ENCODE measurements at places on chromosomes 6 and 20. TPM values are rescaled to one million over a fixed set of nuclear protein-coding genes. Genes with fewer than 3 reads are reported as not detected.

- DNase-seq, result no peak
Observed at GRCh38 chr6:347232-347631, 44.3 kb upstream of the IRF4 start.

- no peak for DNase-seq
Observed at GRCh38 chr6:15495375-15495901, 167.4 kb downstream of the DTNBP1 start.

- no peak for DNase-seq
Observed at GRCh38 chr20:20580139-20580538, 132.3 kb downstream of the RALGAPA2 start.

DNA sequence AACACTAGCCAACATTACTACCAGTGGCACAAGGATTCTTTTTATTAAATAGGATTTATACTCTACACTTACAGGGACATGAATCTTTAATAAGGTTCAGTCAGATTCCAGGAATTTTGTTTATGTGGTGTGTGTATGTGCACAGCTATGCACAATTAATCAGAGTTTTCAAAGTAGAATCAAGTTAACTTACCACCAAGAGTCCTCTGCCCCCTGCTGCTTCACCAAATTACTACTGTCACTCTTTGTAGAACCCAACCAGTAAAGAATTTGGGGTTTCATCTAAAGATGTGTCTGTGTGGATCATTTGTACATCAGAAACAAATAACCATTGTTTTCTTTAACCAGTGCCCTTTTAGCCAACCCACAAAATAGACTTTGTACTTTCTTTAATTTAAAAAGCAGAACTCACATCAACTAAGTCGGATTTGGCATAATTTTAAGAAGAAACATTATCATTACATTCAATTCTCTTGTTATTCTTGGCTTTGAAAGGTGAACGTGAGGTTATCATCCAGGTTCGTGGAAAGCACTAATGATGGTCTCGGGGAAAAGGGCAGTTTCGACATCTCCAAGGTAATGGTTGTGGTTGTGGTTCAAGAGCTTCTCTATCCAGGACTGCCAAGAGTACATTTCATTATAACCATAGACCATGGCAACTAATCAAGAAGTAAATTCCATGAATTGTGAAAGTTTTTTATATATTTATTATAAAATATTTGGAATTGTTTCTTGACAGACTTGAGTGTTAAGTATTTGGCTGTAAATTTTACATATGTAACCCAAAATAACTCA lies 514.3 kb upstream of the ID4 start:
- no peak for DNase-seq

DNA sequence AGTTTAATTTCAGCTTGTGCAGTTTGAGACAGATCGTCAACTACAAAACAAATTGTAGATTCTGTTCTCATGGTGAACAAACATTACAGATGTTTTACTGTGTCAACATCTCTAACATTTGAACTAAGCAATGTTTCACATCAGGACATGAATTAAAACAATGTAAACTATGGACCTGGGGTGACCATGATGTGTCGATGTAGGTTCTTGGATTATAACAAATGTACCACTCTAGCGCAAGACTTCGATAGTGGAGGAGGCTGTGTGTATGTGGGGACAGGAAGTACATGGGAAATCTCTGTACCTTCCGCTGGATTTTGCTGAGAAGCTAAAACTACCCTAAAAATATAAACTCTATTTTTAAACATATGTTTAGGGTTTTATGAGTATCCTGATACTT lies 17.1 kb downstream of the HIVEP2 start:
- DNase-seq, result no peak

GRCh38 chr6:89281779-89282246 lies 33.3 kb downstream of the GABRR2 start:
- no peak for DNase-seq

DNA sequence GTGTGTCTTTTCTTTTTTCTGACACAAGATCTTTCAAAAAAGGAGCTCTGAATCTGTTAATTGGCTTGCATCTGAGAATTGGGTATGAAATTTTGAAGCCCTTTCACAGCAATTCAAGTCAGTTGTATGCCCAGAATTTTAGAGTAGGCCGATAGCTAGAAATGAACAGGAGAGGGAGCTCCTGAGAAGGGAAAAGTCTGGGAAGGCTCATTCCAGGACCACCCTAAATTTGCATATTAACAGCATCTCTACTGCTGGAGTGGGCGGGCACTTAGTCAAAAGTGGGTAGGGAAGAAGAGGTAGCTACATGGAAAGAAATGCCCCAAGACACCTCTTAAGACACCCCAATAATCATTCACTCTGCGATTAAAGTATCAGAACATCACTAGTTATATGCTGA lies 928.3 kb downstream of the TBC1D32 start:
- DNase-seq, result no peak

DNA sequence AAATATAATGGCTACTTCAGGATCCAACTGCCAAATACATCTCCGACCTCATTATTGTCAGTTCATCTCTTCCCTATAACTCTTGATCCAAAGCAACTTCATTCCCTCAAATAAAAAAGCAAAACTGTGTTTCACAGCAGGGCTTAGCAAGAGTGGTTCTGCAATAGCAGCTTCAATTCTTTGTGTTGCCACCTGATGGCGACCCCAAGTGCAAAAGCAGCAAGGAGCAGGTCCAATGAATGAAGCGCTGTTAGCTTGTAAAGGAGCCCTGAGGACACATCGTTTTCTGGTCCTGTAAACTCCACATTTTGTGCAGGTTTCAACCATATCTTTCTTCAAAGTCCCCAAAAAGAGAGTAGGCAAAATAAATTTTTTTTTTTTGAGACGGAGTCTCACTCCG lies 19.6 kb downstream of the RTN4IP1 start:
- DNase-seq, result no peak

DNA sequence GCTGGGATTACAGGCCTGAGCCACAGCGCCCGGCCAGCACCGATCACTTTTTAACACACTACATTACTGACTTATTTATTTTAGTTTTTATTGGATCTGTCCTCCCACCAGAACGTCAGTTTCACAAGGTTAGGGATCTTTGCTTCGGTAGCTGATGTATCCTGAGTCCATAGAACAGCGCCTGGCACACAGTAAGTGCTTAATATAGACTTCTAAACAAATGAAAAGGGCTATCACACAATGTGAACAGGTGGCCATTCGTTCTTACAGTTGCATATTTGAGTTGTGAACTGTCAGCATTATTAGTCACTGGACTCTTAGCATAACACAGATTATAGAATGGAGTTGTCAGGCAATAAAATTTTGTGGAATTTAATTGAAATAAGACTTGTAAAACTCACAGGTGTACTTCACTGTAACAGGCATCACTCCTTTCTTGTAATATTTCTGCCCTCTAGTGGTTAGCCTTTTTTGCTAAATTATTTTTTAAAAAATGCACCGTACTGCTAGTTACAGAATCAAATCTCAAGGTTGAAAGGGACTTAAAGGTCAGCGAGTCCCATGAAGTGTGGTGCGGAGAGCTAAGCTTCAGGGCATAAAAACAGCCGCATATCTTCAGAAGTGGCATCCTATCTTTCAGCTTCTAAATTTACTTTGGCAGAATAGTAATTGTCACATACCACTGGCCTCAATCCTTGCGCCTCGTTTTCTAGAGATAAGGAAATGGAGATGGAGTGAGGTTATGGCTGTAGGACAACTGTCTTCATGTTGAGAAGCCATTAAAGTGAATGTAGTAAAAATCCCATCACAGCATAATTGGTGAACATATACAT lies 3.4 kb upstream of the TBC1D7 start:
- no peak for DNase-seq

GRCh38 chr6:72626126-72626525 lies 4.3 kb downstream of the KCNQ5 start:
- no peak for DNase-seq

- DNase-seq, result no peak
Observed at GRCh38 chr6:116287689-116288282, 8.1 kb upstream of the TSPYL1 start.

DNA sequence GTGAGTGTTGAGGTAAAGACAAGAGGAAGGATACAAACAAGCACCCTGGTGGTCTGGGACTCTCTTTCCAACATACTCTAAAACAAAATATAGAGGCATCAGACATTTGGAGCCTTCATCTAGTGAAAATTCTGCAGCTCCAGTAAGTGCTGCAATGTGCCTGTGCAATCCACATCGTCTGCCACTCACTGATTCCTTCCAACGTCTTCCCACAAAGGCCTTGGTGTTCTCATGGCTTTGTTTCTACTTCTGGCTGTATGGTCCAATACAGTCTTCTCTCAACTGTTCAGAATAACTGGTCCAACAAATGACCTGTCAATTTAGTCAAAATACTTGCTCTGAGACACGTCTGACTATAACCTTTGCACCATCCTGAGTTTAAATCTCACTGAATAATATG lies 125.8 kb downstream of the MAP7 start:
- no peak for DNase-seq

DNA sequence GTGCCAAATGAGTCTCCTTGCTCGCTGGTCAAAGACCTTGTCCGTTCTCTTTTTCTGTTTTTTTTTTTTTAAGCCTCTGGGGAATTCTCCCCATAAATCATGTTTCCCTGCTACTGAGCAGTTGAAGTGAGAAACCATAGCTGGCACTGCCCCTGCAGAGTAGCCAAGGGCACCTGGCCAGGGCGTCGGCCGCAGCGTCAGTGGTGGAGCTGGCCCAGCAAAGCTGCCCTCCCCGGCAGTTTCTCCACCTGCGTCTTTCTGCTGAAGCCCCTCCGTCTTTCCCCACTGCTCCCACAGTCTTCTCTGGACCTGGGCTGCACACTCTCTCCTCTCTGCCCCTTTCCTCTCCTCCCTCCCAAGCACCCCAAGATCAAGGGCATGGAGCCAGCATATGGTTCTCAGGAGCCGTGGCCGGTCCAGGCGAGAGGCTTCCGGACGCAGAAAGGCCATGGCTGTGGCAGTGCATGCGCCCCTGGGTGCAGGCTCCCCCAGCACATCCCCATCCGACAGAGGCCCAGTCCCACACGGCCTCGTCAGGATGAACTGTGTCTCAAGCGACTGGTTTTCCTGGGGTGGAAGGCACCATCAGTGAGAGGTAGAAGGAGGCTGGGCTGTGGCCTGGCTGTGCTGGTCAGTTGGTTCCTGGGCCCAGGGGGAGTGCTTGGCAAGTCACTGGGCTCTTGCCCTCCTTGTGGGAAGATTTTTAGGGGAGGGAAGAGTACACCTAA lies 218.1 kb downstream of the ERMARD start:
- no peak for DNase-seq

DNA sequence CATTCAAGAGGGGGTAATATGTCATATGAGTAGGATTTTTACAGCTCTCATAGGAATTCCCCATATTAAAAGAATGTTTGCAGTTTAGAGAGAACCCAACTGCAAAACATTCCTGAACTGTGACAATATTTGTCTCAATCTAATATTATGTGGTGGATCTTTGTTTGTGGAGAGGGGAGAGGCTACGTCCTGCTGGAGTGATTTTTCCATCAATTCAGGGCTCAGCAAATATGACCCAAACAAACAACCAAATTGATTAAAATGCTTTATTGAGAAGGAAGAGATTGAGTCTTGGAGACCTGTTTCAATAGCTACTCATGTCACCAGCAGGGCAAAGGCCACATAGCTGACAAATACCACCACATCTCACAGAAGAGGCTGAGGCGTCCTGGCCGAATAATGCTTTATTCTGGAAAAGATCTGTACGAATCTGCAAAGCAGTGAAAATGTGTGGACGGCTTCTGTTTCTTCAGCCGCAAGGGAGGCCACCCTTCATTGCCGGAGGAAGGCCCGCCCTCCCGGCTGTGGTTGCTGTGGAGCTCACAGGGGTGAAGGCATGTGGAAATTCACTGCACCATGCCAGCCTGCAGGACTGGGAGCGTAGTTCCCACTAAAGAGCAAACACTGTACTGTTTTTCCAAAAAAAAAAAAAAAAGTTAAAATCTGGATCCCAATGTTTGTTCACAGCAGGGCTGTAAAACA lies 89.7 kb upstream of the QKI start:
- no peak for DNase-seq

- no peak for DNase-seq
Observed at GRCh38 chr6:146904596-146904995, 299.6 kb upstream of the STXBP5 start.

DNA sequence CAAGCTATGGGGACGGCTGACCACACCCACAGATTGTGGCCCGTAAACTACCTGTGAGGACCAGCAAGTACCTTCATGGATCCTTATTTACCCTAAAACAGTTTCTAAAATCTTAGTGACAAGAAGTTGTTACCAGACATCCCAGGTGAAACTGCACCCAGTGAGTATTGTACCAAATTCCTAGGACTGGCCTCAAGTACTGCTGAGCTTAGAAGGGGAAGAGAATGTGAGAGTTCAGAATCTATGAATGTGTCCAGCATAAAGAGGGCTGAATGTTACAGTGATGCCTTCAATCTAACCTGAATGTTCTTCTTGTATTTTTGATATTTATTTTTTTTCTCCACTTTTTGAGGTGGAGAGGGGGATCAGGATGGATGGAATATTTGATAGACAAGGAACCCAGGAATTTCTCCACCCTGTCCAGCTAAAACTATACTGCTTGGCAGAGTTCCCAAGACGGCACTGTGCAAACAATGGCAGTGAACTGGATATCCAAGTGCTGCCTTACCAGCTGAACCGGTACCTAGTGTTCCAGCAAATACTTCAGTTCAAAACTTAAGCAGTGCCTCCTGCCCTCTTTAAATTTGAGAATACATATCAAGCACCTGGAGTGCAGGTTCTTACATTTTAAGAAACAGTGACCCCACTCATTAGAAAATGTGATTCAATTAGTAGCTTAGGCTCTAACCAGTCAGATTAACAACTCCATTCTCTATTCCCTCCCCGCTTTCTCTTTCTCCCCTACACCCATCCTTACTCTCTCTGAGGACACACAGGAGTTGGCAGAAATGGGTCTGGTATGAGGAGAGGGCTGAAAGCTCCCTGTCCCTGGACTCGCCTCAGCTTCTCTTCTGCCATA lies 427.3 kb upstream of the FLRT3 start:
- no peak for DNase-seq

DNA sequence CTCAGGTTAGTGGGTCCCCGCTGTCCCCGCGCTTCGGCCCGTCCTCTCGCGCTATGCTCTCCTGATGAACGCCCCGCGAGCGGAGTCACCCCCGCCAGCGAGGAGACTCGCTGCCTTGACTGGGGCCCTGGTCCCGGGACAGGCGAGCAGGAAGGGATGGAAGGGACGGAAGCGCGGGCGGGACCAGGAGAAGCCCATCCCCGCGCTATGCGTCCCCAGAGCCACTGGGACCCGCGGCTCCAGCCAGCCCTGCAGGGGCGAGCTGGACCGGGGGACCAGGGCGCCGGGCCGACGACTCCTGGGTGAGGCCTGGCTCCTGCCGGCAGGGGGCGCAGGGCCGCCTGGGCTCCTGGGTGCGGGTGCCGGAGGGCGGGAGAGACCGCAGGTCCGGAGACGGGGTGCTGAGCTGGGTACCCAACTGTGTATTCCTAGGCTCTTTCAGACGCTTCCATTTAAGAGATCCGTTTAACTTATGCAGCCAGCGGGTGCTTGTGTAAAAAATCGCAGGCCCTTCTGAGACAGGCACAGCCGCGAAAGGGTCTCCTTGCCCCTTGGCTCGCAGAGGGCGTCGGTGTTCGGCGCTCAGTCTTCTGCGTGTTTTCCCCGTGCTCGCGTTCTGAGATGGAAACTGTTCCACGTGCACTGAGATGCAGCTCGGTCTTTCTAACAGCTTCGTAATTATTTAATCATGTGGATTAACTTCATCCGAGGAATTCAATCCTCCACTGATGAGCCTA lies 580 bp upstream of the SYCP2 start:
- DNase-seq, result peak; percentile 67

- no peak for DNase-seq
Observed at GRCh38 chr6:334536-335510, 42.5 kb downstream of the DUSP22 start.

STAU1 gene
- total RNA-seq, result 65.8 TPM

OPRM1 gene
- not detected for total RNA-seq

SIRPB1 gene
- total RNA-seq, result 8.6 TPM

RNF39 gene
- not detected for total RNA-seq

All from CD4-positive, alpha-beta T cell (primary cell).